ENCODE measurements at places on chromosomes 1 and 21.
A peak's percentile ranks its signal among the peaks of the same experiment; 100 is the strongest.

DNA sequence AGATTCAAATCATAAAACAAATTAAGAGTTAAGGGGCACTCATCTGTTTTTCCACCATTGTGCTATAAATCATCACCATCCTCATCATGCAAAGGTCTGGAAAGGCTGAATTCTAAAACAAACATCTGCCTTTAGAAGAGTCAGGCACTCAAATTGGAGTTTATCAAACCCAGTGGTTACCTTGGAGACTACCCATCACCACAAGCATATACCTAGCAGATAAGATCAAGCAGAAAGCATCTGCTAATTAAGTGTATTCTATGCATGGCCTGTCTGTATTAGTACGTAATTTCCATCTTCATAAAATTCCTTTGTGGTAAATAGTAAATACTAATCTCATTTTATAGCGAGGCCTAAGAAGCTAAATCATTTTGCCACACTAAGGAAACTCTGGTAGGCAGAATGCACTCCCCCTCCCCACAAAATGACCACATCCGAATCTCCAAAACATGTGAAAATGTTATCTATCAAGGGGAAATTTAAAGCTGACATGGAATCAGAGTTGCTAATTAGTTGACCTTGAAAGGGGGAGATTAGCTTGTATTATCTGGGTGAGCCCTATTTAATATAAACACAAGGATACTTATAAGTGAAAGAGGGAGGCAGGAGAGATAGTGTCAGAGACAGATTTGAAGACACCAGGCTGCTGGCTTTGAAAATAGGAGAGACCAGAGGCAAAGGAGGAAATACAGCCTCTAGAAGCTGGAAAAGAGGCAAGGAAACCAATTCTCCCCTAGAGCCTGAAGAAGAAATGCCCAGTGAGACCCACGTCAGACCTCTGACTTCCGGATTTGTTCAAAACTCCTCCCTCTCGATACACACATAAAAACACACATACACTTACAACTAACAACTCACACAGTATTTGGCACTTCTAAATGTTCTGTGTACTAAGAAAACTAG lies 23.2 kb downstream of the ARID4B start:
- DNase-seq: peak; percentile 15

GRCh38 chr1:38624336-38625039 lies 235.1 kb downstream of the RRAGC start:
- no peak for DNase-seq

DNA sequence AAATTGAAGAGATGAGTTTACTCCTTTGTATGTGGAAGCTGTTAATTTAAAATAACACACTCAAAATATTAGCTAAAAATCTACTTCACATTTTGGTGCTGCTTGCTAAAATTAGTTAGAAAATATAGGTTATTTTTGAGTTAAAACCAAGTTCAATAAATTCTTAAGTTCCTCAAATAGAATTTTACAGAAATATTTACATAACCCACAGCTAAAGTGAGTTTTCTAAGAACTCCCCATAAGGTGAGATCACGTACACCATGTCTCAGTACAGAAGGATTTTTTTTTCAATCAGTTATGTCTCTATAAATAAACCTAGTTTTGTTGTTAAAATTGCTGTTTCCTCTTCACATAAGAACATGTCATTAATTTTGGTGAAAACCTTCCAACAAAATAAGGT lies 108.0 kb downstream of the SDCCAG8 start:
- DNase-seq: no peak

DNA sequence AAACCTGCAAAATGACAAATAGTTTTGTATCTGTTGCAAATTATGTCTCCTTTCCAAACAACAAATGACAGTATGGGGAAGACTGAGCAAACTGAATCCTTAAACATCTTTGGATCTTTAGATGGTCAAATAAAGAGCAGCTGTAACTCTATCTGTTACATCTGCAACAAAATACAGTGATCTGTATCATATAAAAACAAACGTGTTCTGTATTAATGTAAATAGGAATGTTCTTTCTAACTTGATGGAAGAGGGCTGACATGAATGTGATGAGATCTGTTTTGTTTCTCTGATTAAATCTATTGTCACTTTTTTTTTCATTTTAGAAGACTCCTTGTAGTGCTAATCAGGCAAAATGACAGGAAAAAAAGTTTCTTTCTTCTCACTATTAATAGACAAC lies 159.5 kb downstream of the GPATCH2 start:
- DNase-seq: no peak

Data from NCI-H1436 (cell line).